ENCODE measurements at places on chromosomes 4 and X.
A peak's percentile ranks its signal among the peaks of the same experiment; 100 is the strongest.

GRCh38 chr4:128516301-128516969 is 228.8 kb upstream of the PGRMC2 start:
- no peak for DNase-seq

DNA sequence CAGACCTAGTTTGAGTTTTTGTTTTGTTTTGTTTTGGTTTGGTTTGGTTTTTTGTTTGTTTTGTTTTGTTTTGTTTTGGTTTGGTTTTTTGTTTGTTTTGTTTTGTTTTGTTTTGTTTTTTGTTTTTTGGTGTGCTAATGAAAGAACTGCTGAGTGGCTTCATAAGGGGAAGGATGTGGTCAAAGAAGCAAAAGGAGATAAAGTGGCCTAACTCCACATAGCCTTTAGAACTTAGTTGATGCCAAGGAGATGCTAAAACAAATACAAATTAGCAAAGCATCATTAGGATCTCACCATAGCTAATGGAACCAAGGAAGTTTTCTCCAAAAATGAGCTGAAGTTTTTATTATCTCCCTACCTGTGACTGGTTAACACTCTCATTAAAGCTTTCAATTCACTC is 44.6 kb upstream of the TMEM164 start:
- DNase-seq = no peak

DNA sequence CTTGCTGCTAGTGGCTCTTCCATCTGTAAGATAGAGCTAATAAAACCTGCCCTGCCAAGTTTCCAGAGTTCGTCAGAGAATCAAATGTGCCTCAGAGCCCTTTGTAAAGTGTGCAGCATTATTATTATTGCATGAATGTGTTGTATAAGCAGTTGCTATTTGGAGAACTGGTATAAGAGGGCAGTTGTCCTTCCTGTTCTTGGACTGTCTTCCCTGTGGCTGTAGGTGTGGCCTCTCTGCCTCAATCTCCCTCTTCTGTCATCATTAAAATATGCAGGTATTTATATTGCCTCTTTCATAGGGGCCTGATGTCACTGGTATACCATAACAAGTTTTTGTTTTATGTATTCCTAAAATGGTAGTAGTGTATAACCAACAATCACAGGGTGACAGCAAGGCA is 3.8 kb downstream of the MTM1 start:
- DNase-seq = no peak

DNA sequence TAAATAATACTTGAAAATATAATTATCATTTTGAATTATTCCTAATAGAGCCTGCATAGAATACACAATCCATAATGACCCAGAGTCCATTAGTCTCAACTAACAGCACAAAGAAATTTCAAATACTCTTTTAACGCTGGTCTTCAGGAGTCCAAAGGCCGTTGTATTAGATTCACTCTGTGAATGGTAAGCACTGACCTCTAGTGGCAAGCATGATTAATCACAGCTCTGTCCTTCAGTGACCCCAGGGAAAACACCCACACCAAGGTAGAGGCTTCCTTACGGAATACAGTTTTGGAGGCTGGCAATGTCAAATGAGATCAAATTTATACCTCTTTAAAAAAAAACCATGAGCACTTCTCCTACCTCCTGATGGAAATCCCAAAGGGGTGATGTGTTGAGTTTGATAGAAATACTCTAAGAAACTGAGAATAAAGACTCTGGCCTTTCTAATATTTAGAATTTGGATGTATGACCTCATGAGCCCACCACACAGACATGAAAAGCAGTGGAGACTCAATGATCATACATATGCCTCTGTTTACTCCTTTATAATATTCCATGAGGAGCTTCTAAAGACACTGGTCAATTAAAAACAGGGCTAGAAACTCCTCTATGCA is 147.2 kb upstream of the DKK2 start:
- peak; percentile 43 for DNase-seq

DNA sequence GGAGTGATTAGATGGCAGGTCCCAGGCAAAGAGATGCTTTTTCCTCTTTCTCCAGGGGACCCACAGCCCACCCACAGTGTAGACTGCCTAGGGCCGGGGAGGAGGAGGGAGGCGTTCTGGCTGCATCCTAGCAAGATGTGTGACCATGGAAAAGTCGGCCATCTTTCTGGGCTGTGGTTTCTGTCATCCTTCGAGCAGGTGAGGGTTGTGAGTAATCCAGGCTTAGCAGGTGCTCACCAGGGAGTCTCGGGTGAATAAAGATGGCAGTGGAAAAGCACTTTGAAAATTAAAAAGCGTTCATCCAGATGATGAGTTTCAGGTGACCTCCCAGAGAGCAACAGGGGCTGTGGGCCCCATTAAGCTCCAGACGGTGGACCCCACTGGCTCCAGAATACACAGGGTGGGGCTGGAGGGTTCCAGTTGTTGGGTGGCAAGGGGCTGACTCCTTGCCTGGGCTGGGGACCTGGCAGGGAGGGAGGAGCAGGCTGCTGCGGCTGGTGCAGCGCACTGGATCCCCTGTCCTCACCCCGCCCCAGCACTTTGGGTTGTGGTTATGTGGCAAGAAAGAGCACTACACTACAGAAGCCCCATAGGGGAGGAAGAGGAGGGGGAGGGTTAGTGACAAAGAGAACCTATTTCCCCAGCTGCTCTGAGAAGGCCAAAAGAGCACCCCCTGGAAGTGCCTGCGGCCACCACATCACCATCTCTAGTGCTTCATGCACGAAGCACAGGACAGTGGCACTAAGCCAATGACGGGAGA is 23.7 kb downstream of the ELF4 start:
- no peak for DNase-seq

DNA sequence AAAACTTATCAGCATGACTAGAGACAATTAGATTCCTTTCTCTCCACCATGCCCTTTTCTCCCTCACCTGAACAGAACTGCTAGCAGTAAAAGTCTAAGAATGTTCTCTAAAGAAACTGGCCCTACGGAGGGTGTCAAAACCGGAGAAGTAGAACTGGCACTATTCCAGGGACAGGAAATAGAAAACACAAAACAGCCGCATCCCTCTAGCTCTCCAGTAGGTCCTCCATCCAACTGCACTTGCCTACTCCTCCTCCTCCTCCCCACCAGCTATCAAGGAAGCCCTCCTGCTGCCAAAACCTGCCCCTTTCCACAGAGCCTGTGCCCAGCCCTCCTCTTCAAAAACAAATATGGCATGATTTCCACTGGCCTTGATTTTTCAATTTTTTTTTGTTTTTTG is 28.4 kb downstream of the FUNDC1 start:
- no peak for DNase-seq

DNA sequence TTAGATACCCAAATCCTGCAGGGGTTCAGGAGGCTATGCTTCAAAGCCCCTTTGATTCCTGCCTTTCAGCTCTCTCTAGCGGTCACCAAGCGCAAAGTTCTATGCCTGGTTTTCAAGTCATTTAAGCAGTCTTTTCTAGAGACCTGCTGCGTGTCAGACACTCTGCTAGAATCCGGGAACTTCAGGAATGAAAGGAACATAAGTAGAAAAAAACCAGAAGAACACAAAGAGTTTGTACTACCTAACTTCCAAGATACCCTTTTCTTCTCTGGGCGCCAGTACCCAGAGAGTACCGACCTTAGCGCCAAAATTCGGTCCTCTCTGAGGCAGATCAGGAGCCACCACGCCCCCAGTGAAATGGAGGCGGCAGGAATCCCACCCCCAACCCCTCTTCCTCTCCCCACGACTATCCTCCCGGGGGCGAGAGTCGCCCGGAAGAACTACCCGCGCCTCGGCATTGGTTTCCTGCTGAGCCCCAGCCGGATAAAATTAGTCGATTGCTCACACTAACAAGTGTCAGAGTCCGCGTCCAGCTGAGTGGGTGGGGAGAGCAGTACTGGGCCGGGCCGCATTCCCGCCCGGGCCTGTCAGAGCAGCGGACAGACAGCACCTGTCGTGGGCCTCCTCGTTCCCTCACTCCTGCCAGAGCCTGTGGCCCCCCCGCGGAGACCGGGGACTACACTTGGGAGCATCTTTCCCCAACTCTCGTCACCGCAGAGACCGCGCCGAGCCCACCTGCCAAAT is 78.8 kb downstream of the RLIM start:
- peak; percentile 34 for DNase-seq

- DNase-seq = no peak
These were observed at the start of gene ZCCHC12 for GRCh38 chrX:118823263-118824172. Gene ZCCHC12 (plus strand): TSS chrX:118823824. CDS start chrX:118825245, 1,421 bp downstream.

GRCh38 chr4:183011213-183011907 is 87.7 kb upstream of the WWC2 start:
- DNase-seq = no peak

DNA sequence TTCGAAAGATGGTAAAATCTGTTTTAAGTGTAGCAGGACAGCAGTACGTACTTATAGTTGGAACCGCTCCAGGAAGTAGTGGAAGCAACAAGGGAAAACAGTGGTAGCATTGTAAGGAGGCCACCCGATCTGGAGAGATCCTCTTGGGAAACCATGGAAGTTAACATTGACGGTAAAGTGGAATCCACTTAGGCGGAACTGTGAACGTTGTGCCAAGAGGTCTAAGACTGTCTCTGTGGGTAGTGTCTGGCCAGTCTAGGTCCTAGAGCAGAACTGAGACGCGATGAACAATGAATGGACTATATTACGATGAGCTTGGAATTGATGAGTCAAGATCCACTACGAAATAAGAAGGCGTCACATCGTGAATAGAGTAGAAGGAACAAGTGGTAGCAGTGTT is 124.0 kb downstream of the TENM3 start:
- no peak for DNase-seq

DNA sequence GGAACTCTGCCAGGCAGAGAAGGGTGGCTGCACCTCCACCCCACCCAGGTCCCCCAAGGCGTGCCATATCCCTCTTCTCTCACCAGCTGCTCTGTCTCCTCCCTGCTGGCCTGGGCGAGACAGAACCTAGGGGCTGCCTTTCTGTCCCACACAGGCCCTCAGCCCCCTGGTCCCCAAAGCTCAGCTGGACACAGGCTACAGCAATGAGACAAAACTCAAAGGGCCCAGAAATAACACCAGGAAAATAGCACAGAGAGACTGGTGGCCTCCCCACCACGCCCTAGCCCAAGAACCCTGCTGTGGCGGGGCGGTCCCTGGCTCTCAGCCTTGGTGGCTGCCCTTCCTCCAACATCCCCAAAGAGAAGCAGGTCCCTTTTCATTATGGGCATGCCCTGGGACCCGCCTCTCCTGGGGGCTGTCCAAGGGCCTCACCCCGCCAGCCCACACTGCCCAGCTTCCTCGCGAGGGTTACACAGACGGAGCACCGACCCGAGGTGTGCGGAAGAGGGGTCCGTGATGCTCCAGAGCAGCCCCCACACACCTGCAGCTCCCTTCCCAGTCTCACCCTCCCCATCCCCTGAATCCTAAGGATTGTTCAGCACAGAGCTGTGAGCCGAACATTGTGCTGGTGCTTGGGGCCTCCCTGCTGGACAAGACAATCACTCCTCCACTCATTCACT is 67.7 kb upstream of the HMX1 start:
- no peak for DNase-seq

- DNase-seq = peak; percentile 42
These were observed 38.2 kb downstream of the NHS start for GRCh38 chrX:17413228-17413627.

DNA sequence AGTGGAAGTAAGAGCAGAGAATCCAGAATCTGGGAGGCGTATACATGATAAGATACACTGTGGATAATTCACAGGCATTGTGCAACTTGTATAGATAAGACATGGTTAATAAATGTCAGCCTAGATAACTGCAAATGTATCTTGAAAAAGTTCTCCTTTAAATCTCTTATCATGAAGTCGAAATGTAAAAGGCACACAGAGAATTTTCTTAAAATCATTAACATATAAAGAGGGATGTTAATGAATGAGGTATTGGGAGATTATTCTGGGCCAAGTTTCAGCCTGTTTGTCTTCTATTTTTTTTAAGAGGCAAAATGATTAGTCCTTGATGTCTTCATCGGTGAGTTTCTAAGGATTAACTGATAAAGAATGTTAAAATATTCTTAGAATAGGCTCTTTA is 835 bp downstream of the TDO2 start:
- no peak for DNase-seq

DNA sequence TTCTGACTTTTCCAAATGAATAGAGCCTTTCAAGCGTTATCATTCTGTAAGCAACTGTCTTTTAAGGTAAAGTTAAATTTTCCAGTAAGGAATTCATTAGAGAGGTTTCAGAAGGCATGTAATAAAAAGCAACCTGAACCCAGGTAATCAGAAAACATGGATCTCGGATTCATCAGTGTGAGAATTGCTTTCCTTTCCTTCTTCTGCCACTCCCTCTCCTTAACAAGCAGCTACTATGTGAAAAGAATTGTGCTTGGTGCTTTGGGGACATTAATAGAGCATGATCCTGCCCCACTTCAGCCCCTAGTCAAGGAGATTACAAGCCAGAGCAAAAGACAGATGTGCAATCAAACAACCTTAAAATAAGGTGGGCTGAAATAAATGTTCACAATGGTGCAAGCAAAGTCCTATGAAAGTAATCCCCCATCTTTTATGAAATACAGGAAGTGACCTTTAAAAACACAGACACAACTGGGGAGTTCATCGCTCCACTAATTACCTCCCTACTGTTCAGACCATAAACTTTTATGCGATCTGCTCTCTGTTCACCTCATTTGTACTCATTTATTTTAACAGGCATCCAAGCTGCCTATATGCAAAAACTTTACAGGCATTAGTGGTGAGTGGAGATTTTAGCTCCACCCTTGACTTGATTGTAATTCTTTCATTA is 122.9 kb upstream of the RASGEF1B start:
- DNase-seq = no peak

DNA sequence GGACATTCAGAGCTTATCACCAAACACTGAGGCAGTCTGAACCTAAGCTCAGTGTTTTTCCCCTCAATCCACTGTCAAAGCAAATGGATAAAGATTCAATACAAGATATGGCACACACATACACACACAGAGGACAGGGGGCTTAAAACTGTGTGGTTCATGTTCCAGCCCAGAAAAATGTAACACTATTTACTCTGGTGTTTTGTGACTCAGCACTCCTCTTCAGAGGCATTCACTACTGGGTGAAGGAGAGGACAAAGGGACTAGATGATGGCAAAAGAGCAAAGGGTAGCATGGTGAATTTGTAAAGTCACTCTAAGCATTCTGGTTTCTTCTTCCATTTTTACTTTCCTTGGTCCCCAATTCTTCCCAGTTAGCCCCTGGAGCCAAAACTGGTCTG is 120.3 kb downstream of the ARHGEF9 start:
- DNase-seq = no peak

DNA sequence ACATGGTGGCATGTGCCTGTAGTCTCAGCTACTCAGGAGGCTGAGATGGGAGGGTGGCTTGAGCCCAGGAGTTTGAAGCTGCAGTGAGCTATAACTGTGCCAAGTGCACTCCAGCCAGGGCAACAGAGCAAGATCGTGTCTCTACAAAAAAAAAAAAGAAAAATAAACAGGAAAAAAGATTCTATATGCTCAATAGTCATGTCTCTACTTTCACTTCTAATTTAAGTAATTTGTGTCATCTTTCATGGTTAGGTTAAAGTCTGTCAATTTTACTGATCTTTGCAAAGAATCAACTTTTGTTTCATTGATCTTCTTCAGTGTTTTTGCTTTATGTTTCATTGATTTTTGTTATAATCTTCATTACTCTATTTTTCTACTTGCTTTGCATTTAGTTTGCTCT is 106.2 kb upstream of the MAB21L2 start:
- DNase-seq = no peak

DNA sequence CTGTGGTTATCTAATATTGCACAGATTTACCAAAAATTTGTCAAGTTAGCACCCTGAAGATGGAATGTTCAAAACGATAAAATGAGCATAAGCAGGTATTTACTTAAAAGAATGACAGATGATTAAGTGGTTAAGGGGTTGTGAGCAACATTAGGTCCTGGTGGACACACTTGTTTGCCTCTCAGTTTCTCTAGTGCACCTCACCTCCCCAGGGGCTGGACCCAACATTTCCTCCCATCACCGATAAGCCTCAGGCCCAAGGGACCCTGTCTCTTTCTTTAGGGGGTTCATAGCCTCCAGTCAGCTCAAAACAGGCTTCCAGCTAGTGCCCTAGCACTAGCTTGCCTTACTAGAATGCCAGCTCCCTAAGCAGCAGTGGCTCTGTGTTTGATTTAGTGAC is 88.0 kb downstream of the ATP11C start:
- no peak for DNase-seq
